CD4-positive, alpha-beta T cell treated with Interleukin-17A for 1 hour (primary cell): ENCODE measurements at places on chromosomes 1 and 21.
A peak's percentile ranks its signal among the peaks of the same experiment; 100 is the strongest.

DNA sequence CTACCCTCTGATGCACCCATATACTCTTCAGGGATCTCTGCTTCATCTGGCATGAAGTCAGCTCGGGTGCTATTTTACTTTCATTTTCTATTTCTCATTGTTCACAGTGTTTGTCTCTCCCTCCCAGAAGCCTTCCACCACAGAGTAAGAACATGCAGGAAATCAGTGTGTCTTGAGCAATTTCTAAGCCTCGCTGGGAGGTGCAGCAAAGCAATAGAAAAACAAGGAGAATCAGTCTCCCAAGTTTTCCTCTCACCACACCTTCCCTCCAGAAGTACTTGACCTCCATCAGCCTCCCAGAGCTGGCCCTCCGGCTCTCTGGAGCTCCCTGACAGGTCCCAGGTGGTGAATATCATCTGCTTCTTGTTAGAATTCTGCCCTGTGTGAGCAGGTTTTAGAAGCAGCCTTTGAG lies 594.7 kb upstream of the CAMK1G start:
- DNase-seq, result peak; percentile 46

DNA sequence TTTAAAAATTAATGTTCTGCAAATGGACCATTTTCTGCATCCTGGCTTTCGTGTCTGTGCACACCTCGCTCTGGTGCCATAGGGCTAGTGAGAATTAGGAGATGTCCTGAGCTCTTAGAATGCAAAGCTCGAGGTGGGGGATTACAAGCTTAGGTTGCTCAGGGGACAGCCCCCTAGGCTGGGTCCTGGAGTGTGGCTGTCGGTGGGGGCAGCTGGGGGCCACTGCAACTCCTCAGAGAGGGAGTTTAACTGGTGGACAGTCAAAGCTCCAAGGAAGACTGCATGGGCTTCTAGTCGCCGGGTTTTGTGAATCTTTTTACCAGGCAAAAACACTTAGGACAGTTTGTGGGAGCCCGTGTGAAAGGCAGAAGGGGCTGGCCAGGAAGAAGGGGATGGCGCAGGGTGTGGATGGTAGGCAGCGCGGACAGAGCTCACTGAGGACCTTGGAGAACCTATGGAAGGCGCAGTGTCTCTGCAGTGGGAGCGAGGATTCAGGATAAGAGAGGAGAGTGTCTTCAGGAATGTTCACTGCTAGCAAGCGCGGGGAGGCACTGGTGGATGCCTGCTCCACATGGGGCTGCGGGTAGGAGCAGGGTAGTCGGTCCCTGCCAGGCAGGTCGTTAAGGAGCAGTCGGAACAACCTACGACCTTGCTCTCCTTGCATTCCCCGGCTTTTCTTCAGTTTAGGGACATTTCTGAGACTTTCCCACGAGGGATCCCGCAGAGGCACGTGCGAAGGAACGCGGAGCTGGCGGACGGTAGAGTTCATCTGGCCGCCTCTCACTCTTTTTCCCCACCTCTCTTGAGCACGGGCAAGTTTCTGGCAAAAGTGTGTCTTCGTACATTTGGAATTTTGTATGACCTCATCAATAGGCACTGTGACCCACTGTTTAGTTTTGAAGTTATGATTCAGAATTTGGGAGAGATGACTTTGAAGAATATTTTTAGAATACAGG lies 12.9 kb upstream of the KCNE1 start:
- no peak for DNase-seq

DNA sequence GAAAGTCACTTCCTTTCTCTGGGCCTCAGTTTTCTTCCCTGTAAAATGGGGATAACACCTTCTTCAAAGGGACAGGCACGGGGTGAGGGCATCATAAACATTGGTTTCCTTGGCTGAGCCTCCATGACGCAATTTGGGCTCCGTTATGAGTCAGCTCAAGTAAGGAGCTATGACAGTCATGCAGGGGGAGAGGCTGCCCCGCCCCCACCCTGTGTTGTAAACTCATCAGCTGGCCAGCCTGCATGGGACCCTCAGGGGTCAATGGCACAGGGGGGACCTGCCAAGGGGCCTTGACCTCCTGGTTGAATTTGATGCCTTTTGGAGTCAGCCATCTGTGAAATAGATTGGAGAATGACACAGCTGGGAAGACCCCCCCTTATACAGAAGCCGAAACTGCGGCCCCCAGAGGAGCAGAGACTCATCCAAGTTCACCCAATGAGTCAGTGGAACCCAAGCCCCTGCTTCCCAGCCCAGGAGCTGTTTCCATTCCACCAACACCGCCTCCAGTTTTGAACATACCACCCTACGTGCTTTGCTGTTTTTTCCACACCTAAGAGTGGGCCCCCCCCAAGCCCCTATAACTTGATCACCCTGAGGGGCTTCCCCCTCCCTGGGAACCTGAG lies 36.8 kb upstream of the RUNX3 start:
- peak; percentile 58 for DNase-seq

DNA sequence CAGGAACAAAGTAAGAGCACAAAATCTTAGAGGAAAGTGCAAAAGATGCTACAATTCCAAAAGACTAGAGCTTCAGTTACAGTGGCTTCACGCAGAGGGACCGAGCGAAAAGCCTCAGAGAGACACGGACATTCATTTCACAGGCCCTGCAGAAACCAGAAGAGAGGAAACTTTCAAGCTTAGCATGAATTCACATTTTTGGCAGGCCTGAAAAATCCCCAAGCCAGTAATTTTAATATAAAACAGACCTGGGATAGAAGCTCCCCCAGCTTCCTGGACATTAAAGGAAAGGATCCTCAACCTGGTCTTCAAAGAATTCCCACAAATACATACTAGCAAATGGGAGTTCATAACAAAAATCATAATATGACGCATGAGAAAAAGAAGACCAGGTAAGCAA lies 66.2 kb downstream of the HSF2BP start:
- DNase-seq, result no peak
